ENCODE measurements at places on chromosomes 12 and 14.

- DNase-seq: no peak
Observed at GRCh38 chr14:69880044-69880487, 850 bp downstream of the SMOC1 start.

DNA sequence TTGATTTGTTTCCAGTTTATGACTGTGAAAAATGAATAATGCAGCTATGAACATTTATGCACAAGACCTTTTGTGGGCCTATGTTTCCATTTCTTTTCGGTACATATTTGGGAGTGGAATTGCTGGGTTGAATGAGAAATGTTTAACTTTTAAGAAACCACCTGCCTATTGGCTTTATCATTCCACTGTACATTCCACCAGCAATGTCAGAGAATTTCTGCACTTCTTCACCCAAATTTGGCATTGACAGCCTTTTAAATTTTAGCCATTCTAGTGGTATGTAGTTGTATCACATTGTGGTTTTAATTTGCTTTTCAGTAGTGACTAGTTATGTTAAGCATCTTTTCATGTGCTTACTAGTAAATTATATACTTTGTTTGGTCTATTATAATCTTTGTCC, 317.0 kb upstream of the TMTC1 start:
- DNase-seq: no peak

DNA sequence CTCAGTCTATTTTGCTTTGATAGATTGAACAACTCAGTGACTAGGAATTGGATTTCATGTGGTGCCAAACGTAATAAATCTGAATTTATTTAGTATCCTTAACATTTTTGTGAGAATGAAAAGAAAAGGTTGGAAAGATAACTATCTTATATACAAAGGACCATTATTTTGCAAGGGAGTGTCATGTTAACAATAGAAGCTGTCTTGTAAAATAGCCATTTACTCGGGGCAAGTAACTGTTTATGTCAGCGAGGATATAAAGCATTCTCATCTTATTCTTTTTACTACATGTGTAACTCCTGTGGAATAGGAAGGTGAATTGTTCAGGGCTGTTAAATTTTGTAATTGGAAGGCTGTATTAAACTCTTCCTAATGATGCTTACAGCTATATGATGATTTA, 5.9 kb downstream of the RERGL start:
- DNase-seq: no peak

DNA sequence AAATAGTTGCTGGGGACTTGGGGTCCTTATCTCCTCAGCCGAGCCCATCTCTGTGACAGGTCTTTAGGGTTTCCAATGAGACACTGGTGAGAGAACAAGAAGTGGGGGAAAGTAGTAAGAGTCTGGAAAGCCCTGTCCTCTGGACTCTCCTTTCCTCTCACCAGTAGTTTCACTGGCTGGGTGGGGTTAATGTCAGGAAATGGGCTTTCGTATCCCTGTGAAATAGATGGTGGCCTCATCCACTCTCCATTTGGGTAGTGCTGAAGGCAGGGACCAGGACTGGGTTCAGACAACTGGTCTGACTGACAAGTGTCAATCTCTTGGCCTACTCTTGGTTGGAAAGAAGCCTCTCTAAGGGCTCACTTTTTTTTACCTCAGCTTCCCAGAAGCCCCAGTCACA, 7.5 kb downstream of the ZNF385A start:
- no peak for DNase-seq

GRCh38 chr12:122125452-122126341, 47.1 kb downstream of the MLXIP start:
- DNase-seq: no peak

GRCh38 chr14:43540948-43541347, 966.1 kb downstream of the FSCB start:
- DNase-seq: no peak

- DNase-seq: no peak
Observed at GRCh38 chr14:100723830-100724437, 2.8 kb upstream of the DLK1 start.

GRCh38 chr12:32583534-32583933, 95.6 kb upstream of the DNM1L start:
- no peak for DNase-seq

- DNase-seq: no peak
Observed at GRCh38 chr14:91613459-91614112, 103.5 kb upstream of the PPP4R3A start.

DNA sequence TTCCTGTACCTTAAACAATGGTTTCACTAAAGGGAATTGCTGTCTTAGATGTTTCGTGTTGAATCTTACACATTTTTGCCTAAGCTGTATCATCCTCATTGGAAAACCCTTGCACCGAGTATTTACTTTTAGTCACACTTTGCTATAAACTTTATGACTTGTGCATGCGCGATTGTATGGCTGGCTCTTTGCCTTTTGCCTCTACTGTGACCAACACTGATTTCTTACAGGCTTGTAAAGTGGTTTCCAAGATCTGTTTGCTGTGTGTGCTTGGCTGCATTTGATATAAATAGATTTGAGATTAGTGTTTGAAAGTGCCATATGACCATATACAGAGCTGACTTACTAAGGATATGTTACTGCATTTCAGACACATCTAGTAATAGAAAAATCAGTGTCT, 40.5 kb downstream of the RASSF3 start:
- DNase-seq: no peak

DNA sequence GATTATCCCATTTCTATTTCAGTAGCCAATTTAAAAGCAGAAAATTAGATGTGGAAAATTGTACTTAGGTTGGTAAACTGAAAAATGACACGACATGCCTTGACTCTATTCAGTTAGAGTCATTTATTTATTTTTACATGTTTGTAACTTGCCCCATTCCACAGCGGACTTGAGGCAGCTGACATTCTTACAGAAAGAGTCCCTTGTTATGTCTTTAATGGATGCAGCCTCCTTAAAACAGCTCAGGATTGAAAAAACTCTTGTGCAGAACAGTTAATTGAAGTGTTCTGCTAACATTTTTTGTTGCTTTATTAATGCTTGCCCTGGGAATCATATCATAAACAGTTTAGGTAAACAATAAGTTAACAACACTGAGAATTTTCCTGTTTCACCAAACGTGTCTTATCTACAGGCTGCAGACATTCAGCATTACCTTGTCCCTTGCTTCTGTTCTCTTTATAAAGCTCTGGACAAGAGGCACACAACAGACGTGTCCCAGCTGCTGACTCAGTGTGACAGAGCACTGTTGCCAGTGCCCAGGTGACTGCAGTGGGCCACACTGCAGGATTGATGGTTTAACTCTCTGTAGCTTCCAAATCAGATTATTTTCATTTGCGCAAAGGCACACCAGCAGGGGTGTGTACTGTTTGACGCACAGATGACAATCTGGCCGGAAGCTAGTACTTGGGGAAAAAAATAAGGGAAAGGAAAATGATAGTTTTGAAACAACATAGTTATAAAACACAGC, 101.6 kb downstream of the PELI2 start:
- DNase-seq: no peak

- no peak for DNase-seq
Observed at GRCh38 chr12:55664826-55665225, 28.1 kb downstream of the OR10P1 start.

- DNase-seq: no peak
Observed at GRCh38 chr12:2258025-2258424, 205.2 kb downstream of the CACNA1C start.

DNA sequence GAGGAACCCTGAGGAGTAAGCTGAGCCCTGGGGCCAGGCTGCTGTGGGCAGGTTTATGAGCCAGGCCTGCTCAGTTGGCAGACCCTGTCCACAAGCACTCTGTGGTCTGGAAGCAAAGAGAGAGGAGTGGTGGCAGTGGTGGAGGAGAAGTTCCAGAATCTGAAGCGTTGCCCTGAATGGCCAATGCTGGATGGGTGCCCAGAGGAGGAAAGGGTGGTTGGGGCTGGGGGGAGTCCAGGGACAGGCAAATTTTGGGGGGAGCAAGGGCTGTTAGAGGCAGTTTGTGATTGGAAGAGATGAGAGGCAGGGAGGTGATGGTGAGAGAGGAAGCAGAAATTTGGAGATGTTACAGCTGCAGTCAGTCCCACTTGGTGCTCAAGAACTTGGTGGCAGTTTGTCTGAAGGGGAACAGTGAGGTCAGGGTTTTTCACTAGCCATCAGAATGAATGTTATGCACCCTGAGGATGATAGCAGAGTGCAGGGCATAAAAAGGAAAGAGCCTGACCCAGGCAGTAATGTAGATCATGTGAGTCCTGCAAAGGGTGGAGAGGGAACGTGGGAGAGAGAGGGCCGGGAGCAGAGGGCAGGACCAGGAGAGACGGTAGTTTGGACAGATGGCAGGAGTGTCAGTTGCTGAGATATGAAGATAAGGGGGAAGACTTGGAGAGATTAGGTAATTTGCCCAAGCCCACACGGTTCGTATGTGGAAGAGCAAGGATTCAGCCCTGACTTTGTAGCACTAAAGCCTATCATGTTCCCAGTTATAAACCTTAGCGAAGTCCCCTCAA, 51.2 kb downstream of the GALNT8 start:
- no peak for DNase-seq

DNA sequence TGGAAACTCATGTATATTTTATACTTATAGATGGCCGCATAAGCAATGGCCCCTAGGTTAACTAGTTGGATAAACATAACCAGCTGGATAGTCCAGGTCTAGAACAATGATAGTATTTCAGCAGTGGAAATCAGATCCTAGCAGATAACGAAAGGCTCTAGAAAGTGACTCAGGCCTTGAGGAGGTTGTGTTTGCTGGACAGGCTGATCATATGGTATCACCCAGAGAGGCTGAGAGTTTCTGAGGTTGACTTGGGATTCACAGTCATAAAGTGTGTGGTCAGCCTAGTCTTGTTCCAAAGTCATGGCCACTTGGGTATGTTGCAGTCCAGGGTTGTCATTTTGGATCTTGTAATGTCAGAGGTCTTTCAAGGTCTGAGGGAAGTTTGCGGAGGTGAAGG, 16.8 kb downstream of the FLVCR2 start:
- DNase-seq: no peak

DNA sequence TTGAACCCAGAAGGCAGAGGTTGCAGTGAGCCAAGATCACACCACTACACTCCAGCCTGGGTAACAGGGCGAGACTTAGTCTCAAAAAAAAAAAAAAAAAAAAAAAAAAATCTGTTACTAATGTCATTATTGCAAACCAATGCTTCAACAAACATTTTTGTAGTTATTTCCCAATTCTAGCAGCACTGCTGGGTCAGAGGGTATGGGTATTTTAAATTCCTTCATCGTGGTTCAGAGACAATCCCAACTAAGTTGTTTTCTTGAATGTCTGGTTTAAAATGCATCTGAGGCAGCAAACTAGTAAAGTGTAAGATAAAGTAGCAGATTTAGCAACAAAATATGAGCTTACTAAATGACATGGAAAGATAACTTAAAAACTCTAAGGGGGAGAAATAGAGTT, 65.6 kb downstream of the FERMT2 start:
- DNase-seq: no peak

GRCh38 chr14:63543826-63544406, 739 bp upstream of the PPP2R5E start:
- DNase-seq: no peak

DNA sequence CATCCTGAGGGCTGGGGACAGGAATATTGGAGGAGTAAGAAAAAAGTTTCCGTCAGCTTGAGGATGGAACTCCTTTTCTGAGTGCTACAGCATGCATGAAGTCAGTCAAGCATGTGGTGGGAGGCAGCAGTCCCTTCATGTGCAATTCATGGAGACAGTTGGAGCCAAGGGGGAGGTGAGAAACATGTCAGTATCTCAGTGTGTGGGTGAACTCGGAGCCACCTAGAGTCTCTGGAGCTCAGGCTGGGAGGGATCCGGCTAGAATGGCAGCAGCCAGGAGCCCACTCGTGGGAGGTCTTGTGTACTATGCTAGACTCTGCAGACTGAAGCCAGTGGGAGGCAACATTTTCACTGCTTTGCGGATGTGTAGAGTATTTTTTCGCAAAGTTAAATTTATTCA, 60.3 kb downstream of the AVPR1A start:
- DNase-seq: no peak

GRCh38 chr12:51636986-51637385, 46.0 kb downstream of the SCN8A start:
- no peak for DNase-seq

DNA sequence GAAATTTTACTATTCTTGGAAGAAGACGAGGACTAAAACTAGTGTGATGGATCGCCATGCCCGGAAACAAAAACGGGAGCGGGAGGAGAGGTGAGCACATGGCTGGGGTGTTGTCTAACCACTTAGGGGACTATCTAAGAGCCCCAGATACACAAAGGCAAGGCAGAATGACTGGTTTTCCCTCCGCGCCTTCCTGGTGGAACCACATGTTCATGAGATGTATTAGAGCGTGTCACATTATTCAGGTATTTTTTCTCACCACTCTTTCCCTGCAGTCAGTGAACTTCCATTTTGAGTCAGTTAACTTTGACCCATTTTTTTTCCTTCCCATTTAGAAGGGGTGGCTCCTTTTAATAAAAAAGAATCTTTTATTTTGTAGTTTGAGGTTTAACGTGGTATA, 68.8 kb upstream of the TRAF3 start:
- DNase-seq: no peak

Measured in NCI-H2081 treated with DMSO at 0.1 percent for 48 hours (cell line).